ENCODE measurements at places on chromosomes 4 and X. TPM values are rescaled to one million over a fixed set of nuclear protein-coding genes. Genes with fewer than 3 reads are reported as not detected.

DNA sequence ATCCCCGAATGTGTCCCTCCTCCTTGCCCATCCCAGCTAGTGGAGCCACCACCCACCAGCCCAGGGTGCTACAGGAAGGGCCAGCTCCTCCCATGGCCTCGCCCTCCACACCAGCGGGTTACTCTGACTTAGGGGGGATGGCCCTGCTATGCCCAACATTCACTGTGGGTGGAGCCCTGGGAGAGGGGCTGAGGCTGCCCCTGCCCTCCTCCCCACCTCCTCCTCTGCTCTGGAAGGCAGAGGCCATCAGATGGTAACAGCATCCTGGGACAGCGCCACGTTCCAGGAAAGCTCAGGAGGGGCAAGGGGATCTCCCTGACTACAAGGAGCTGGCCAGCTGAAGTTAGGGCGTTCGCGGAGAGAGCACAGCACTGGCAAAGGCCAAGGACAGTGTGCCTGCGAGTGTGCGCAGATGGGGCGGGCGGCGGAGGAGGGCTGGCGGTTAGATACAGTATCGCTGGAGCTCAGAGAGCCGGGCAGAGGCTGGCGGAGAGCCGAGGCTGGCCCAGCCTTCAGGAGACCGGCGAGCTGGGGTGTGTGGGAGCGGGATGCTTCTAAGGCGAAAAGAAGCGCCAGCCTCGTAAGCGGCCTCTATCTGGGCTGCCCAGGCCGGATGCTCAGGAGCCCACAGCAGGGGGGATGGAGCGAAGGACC lies 1.5 kb downstream of the JAKMIP1 start:
- DNase-seq = no peak

- no peak for DNase-seq
Measured at GRCh38 chr4:8376361-8377102, 64.0 kb downstream of the ACOX3 start.

- no peak for DNase-seq
Measured at GRCh38 chr4:89681219-89681618, 155.7 kb downstream of the SNCA start.

GRCh38 chr4:7291372-7292114 lies 99.2 kb downstream of the SORCS2 start:
- DNase-seq = no peak

DNA sequence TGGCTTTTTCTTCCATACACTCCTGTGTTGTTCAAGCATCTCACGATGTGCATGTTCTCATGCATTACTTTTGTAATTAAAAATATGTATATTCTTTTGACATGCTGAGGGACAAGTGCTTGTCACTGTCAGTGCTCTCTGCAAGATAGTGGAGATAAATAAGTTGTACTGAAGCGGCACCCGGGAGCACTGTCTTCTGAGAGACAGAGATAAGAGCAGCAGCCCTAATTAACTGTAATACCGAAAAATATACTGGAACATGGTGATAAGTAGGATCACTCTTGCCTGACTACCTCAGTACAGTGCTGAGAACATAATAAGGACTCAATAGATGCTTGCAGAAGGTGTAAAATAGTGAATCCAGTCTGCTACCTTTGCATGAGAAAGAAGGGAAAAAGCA lies 9.4 kb upstream of the GPR173 start:
- no peak for DNase-seq

DNA sequence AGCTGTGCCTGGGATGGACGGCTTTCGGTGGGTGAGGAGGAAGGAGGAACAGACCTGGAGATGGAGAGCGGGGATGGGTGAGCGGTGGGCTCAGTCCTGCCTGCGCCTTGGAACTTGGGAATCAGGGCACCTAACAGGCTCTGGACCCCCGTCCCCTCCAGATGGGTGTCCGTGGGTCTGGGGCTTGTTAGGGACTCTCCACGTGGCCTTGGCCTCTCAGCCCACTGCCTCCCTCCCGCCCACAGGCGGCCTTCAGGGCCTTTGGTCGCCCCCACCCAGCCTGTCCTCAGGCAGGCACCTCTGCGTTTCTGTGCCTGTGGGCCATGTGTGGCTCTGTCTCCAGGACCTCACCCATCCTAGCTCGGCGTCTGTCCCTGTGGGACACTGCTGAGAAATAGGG lies 29.0 kb downstream of the TRMT44 start:
- DNase-seq = no peak

DNA sequence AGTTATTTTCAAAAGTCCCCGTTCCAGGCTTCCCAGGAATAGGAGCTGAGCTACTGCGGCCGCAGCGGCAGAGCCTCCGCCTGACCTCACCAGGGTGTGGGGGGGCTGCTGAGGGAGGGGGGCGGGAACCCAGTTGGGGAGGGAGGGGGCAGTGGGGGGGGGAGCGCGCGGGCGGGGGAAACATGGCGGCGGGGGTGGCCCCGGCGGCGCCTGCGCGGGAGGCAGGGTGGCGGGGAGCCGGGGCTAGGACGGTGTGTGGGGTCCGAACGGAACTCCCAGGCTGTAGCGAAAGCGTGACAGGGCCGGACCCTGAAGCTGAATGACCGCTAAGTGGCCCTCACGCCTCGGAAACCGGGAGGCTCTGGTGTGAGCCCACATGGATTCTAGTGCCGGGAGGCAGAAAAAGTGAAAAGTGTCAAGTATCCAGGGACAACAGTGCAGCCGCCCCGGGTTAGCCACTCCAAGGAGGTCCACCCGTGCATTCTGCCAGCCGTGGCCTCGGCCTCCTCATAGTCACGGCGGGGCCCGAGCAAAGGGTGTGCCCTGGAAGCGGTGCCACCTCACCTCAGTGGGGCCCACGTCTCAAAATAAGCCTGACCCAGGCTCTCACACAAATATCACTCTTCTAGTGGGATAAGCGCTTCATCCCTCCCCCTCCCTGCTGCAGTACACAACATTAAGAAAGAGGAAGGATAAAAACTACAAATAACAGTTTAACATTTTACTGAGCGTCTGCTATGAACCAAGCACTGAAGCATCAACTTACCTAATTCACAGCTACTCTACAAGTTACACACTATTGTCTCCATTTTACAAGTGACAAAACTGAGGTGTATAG lies at the start of gene KLHL13:
Gene KLHL13 (minus strand): TSS at position 98 of the 838 bp plus-strand sequence. CDS start 88,337 bp downstream, outside the sequence.
- no peak for DNase-seq

GRCh38 chr4:20676501-20677197 lies 23.6 kb upstream of the PACRGL start:
- no peak for DNase-seq

BMPR1B gene
- 20.4 TPM for polyA plus RNA-seq

LUZP4 gene
- polyA plus RNA-seq = not detected

SLC7A11 gene
- polyA plus RNA-seq = 2.4 TPM

MAGEA2 gene
- polyA plus RNA-seq = not detected

HTRA3 gene
- polyA plus RNA-seq = 11.7 TPM

PRSS12 gene
- polyA plus RNA-seq = 11.1 TPM

Data from left renal cortex interstitium (tissue), 4 donors.